NCI-H1048 (cell line): ENCODE measurements at places on chromosomes 7 and 10.

- DNase-seq: no peak
Measured at GRCh38 chr7:131655866-131656265, 99.4 kb upstream of the PODXL start.

DNA sequence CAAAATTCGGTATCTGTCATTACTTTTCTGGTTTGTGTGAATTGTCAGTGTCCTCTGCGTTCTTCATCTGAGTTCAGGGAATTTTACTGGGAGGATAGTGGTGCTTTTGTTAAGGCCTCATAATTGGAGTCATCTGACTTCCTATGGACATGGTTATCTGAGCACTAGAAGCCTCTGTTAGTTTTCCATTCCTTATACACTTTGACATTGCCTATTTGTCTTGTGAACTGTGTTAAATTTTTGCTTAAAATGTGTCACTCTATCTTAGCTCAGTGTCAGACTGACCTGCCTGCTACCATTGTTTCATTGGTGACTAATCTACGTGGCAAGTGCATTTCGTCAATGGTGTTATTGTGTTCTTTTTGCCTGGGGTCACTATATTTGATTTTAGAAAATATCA, 253.3 kb downstream of the SEMA3A start:
- no peak for DNase-seq

DNA sequence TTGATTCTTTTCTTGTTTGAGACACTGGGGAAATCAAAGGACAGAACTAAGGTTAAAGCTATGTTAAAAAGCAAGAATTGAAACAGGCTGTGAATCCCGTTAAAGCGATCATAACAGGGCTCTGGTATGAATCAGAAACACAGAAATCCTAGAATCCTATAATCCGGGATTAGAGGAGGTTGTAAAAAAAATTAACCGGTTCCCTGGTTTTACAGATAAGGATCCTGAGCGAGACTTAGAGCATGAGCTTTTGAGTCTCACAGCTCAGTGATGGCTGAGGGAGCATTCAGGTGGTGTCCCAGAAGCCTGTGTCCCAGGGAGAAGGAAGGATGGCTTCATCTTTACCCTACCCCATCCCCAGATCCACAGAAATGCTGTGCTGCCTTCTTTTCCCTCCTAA, 461.3 kb downstream of the PAXIP1 start:
- no peak for DNase-seq

GRCh38 chr10:51675088-51675487, 24.3 kb downstream of the CSTF2T start:
- no peak for DNase-seq

GRCh38 chr10:60834401-60834800, 56.1 kb downstream of the CDK1 start:
- DNase-seq: no peak

DNA sequence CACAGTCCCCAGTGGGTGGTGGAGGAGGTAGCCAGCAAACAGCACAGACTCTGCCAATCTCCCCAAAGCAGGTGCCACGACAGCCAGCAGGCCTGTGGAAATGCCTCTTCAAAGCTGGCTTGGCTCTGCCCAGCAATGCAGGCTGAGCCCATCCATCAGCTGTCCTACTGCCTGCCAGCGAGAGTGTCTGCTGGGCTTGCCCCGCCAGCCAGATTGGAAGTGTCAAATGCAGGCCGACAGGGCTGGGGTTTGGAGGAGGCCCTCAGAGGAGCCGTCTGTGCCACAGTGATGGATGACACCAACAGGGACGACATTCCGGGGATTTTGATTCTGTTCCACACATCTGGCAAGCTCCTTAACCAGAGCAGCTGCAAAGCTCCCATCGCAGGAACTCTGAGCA, 16.7 kb downstream of the HABP2 start:
- no peak for DNase-seq

DNA sequence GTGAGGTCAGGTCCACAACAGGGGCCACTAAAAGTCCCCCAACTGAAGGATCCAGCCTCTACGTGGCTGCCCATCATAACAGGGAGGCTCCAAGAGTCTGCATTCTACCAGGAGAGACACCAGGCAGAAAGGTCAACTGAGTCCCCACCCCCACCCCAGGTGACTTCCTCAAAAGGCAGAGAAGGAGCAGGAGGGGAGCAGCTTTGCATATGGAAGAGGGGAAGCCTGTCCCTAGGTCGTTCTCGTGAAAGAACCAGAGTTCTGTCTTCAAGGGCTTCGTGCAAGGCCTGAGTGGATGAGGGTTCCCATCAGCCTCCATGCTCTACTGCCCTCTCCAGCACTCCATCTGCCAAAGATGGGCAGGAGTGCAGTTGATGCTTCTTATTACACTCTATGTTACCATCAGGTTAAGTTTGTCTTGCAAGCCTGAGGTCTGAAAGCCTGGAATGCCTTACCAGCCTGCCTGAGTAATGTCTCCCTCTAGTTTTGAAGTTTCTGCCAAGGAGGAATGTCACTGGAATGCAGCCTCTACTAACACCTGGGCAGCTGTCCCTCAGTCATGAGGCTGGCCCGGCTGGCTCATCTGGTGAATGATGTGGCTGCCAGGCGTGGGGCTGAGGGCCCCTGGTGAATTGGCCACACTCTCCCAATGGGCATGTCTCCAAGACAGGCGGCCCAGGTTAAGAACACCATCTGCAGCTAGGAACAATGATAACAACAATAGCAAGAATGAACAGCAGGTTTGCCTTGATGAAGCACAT, 54.3 kb upstream of the SMNDC1 start:
- DNase-seq: no peak

DNA sequence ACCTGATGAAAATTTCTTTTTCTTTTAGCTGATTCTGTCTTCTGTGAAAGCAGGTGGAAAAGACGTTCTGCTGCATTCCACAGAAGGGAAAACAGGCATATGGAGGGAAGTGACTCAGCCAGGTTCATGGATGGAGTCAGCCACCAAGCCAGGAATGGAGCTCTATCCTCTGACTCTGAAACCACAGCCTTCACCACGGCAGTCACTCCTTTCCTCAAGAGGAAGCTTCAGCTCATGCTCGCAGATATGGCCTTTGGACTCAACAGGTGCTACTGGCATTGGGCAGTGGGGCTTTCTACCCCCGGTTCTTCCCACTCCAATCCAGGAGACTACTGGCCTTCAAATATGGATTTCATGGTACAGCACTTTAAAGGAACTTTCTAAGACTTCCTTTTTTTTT, 11.5 kb upstream of the PLAU start:
- no peak for DNase-seq

GRCh38 chr10:69742928-69743602, 58.6 kb upstream of the COL13A1 start:
- DNase-seq: no peak

GRCh38 chr10:98033515-98033914, 3.1 kb upstream of the CRTAC1 start:
- no peak for DNase-seq

DNA sequence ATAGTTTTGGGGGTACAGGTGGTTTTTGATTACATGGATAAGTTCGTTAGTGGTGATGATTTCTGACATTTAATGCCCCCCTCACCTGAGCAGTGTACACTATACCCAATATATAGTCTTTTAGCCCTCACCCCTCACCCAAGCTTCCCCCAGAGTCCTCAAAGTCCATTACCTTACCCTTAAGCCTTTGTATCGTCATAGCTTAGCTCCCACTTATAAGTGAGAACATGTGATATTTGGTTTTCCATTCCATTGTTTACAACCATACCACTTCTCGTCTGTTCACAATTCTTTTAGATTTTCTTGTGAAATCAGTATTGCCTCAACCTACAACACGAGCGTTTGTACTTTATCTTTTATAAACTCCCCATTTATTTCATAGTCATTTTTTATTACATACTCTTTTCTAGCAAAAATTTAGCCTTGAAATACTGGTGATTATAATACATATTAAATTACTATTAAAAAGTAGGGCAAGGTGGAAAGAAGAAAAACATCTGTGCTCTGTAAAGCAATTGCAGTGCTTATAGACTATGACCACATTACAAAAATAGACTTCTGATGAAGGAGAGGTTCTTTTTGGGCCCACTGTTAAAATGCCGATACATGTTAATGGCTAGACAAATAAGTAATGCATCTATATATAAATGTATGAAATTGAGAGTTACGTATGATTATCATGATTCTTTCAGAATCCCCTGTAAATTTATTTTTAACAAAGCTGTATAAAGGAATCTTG, 164.8 kb downstream of the THSD7A start:
- no peak for DNase-seq

GRCh38 chr7:8189625-8190024, 72.3 kb downstream of the ICA1 start:
- DNase-seq: no peak

- no peak for DNase-seq
Measured at GRCh38 chr10:111221682-111222480, 145.1 kb downstream of the ADRA2A start.

DNA sequence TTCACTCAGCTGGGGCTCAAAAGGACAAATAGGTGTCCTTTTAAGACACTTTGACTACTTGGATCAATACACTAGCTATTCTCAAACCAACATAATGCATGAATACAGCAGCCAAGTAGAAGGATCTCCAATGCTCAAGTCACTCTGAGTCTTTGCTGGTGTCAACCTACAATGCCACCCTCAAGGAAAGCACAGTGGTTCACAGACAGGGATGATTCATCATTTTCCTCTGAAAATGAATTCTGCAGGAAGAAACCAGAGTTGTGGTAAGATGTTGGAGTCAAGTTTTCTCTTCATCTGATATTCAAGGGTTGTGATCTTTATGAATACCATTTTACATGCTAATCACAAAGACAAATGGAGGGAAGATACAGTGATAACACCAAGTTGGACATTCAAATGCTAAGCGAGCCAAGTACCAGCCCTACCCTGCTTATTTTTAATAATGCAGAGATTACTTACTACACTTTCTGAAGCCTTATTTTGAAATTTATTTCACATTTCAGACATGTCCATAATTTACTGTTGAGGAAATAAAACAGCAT, 143.1 kb upstream of the FGFR2 start:
- no peak for DNase-seq
